ENCODE measurements at places on chromosomes 3 and 15.
A peak's percentile ranks its signal among the peaks of the same experiment; 100 is the strongest.

DNA sequence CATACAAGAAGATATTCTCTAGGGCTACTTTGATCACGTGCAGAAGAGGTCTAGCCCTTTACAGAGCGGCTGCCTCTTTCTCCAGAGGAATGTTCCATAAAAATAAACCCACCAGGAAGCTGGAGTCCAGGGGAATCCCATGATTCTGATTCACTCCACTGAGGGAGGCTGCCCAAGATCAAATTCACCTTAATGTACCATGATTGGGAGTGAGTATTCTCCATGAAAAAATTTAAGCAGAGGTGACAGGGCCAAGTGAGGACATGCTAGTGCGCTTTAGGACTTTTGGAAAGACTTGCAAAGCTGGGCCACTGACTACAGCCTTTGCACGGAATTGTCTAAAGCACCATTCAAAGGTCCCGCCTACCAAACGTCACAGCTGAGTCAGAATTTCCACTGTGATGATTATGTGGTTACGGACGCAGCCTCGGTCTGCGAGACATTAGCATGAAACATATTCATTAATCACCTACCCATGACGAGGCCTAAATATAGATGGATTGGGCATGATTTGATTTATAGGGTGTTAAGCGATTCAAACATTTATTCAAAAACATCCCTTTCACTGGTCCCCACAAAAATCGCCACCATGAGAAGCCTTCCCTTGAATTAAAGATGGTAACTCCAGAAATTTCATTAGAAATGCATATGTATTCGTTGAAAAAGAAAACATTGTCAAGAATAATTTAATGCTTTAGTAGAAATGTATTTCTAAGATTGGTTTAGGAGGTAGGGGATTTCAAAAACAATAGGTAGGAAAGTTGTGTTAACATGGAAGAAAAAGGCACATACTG is 152.6 kb downstream of the GREM1 start:
- DNase-seq: no peak

DNA sequence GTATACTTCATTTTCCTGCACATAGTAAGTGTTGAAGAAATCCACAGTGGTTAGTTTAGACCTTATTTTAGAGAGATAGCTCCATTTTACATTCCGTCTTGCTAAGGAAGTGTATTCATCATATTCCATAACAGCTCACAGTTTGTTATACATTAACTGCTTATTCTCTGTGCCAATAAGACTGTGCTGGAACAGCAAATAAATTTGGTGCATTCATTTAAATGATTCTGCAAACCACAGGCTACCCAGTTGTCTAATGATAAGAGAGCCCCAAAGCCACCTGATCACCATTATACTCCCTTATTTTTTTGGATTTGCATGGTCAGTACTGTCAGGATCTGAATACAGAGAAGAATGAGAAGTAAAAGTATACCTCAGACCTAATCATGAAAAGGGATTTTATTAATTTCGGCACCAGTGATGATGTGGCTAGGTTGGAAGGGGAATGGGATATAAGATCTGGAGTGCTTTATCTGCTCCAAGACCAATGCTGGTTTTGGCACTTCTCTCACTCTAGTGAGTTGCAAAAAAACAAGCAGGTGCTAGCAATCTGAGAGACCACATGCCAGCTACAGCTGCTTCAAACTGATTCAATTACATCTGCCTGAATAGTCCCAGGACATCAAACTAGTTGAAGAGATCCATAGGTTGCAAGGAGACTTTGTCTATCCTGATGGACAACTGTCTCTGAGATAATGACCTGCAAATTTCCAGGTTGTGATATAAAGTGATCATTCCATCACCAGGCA is 254.8 kb downstream of the ZBTB20 start:
- DNase-seq: peak; percentile 34

GRCh38 chr3:69747511-69748258 is 8.4 kb downstream of the MITF start:
- no peak for DNase-seq

- no peak for DNase-seq
Observed at GRCh38 chr3:17623464-17623863, 119.0 kb downstream of the TBC1D5 start.

DNA sequence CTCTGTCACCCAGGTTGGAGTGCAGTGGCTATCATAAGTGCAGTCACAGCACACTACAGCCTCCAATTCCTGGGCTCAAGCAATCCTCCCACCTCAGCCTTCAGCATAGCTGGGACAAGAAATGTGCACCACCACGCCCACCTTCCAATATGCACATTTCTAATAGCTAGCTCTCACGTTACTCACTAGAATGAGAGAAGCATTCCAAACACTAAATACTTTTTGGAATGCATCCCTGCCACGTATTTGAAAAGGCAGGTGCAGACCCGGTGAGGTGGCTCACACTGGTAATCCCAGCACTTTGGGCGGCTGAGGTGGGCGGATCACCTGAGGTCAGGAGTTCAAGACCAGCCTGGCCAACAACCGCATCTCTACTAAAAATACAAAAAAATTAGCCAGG is 7.6 kb upstream of the TCF12 start:
- DNase-seq: no peak

DNA sequence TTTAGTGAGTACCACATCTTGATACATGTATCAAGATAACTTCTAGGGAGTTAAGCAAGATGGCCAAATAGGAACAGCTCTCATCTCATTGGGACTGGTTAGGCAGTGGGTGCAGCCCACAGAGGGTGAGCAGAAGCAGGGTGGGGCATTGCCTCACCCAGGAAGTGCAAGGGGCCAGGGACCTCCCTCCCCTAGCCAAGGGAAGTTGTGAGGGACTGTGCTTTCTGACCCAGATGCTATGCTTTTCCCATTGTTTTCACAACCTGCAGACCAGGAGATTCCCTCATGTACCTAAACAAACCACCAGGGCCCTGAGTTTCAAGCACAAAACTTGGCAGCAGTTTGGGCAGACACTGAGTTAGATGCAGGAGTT is 665.0 kb upstream of the CBLB start:
- DNase-seq: no peak

GRCh38 chr15:90425726-90426346 is 37.8 kb downstream of the IQGAP1 start:
- DNase-seq: no peak

GRCh38 chr3:185887066-185887465 is 50.7 kb downstream of the TRA2B start:
- DNase-seq: no peak

GRCh38 chr15:33022629-33023028 is 171.9 kb downstream of the FMN1 start:
- peak; percentile 25 for DNase-seq

DNA sequence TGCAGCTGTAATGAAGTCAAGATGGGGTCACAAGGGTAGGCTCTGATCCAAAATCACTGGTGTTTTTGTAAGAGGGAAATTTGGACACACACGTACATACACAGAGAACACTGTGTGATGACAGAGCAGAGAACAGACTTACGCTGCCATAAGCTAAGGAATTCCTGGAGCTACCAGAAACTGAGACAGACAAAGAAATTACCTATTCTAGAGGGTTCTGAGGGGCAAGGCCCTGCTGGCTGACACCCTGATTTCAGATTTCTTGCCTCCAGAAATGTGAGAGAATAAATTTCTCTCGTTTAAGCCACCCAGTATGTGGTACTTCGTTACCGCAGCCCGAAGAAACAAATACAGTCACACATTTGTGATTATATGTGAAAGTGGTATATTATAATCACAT is 24.8 kb downstream of the CBLB start:
- no peak for DNase-seq

DNA sequence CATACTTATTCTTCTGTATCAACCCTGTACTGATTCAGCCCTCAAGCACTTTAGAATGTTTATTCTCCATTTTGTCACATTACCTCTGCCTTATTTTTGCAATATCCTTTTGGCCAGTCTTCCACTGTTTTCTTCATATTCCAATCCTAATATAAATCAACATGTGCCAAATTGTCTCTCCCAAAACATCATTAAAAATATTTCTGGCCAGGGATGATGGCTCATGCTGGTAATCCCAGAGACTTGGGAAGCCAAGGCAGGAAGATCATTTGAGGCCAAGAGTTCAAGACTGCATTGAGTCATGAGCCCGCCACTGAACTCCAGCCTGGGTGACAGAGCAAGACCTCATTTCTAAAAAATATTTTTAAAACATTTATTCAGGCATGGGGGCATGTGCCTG is 641.4 kb upstream of the CBLB start:
- DNase-seq: no peak

- no peak for DNase-seq
Observed at GRCh38 chr3:138389841-138390581, 41.6 kb downstream of the MRAS start.

- no peak for DNase-seq
Observed at GRCh38 chr3:187960820-187961219, 193.1 kb upstream of the LPP start.

- DNase-seq: no peak
Observed at GRCh38 chr15:77228828-77229227, 157.9 kb upstream of the TSPAN3 start.

GRCh38 chr15:33476076-33476475 is 165.3 kb downstream of the RYR3 start:
- no peak for DNase-seq

- DNase-seq: no peak
Observed at GRCh38 chr15:63446255-63446654, 58.1 kb upstream of the USP3 start.

DNA sequence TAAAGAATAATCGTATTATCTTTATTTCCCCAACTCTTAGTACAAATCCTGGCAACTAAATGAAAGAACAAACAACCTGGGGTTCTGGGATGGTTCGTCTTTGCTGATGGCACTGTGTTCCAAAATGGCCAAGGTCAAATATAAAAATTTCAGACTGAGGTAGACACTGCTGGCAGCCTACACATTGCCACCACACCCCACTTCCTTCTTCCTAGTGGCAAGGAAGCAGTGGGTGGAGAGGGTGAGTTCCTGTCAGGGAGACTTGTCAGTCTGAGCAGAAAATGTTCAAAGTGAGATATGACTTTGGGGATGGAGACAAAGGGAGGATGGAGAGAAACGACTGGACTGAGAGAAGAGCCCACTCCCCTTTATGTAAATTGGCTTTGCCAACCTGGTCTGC is 69.6 kb downstream of the LMCD1 start:
- no peak for DNase-seq

- no peak for DNase-seq
Observed at GRCh38 chr3:144770281-144770680, 798.7 kb downstream of the DIPK2A start.

- DNase-seq: no peak
Observed at GRCh38 chr3:14962762-14963161, 15.4 kb downstream of the NR2C2 start.

DNA sequence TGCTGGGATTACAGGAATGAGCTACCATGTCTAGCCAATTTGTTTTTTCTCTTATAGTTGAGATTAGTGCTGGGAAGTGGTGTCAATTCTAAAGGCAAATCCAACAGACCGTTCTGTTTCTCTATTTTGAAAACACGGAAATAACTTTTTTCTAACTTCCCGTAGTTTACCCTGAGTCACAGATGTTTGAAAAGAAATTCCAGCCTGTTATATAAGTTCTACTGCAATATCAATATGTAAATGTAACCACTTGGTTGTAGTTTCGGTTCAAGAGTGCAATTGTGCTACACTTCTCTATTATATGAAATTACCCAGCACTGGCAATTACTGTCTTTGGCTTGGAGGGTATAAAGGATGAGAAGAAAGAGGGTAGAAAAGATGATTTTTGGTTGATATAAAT is 22.3 kb upstream of the GNB4 start:
- no peak for DNase-seq

- no peak for DNase-seq
Observed at GRCh38 chr3:56813653-56813960, 11.9 kb upstream of the ARHGEF3 start.

DNA sequence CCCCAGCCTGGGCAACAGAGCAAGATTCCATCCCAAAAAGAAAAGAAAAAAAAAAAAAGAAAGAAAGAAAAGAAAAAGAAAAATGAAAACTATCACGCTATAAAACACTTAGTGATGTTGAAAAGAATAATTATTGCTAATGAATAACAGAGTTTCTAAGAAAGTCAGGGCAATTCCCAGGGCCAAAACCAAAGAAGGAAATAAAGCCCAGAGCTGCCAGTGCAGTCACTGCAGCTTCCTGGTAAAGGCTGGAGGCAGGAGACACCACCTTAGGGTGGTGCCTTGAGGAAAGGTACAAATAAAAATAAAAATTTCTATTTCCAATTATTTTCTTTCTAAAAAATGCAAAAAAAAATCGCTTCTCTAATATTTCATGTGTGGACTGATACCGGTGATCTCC is 19.7 kb upstream of the UACA start:
- no peak for DNase-seq

- peak; percentile 11 for DNase-seq
Observed at GRCh38 chr3:178777718-178778411, 241.6 kb downstream of the KCNMB2 start.

GRCh38 chr15:29039466-29040369 is 153.9 kb downstream of the APBA2 start:
- no peak for DNase-seq

GRCh38 chr3:146709969-146710368 is 104.8 kb upstream of the PLSCR5 start:
- no peak for DNase-seq

DNA sequence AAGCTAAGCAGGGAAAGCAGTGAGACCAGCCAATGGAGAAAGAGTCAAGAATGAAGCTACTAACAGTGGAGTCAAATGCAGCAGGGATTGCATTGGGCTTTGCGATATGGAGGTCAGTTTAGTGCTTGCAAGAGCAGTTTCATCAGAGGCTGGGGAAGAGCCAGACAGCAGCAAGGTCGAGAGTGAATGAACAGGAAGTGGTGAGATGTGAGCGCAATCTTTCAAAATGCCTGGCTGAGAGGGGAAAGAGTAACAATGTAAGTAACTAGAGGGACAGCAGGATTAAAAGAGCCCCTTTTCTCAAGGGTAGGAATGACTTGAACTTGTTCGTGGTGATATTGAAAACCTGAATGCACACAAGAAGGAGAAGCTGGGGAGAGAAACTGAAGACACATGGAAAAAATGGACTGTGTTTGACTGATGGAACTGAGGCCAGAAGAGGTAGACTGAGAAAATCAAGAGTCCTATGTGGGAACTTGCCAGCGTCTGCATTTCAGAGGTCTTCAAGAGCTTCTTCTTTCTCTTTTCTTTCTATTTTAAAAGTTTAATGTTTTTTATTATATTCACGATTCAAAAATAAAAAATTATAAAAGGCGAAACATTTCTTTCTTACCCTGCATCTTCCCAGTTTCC is 30.6 kb upstream of the GPR160 start:
- DNase-seq: no peak

- no peak for DNase-seq
Observed at GRCh38 chr3:110324171-110324705, 747.4 kb upstream of the NECTIN3 start.

GRCh38 chr15:88909956-88910831 is 3.0 kb downstream of the MFGE8 start:
- DNase-seq: no peak

DNA sequence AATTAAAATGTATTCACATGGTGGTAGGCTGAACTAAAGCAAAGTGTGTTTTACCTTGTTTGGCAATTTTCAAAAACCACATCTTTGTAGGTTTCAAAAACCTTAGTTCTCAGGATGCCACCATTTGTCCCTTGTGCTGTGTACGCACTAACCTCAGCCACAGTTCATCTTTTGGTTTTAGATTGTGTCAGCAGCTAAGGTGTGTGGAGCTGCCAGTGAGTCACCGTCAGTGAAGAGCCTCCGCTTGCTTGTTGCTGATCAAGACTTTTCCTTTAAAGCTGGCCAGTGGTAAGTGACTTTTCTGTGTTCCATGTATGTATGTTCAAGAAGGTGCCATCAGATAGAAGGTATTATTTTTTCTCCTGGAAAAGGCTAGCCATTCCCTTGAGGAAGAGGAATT is 21.1 kb downstream of the OXNAD1 start:
- no peak for DNase-seq

Measured in NCI-H345 (cell line).